ENCODE measurements at places on chromosomes 11 and 22. TPM values are rescaled to one million over a fixed set of nuclear protein-coding genes. Genes with fewer than 3 reads are reported as not detected.

- no peak for DNase-seq
Observed at GRCh38 chr11:65182258-65183170, 786 bp downstream of the CAPN1 start.

GRCh38 chr11:119936426-119936825 is 201.5 kb downstream of the TRIM29 start:
- no peak for DNase-seq

DNA sequence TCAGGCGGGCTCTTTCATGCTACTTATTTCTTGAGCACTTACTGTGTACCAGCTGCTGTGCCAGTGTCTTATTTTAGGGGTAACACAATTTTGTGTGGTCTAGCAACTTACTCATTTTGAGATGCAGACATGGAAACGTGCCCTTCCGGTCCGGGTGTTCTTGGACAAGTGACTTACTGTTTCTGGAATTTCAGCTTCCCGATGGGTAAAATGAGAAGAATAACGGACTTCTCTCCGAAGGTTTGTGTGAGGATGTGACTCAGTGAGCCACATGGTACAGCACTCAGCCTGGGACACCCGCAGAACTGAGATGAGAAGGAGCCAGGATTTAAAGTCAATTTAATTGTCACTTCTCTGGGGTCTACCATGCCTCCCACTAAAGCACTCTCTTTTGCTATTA is 114.5 kb upstream of the SYT13 start:
- DNase-seq: peak; percentile 99

GRCh38 chr11:26835611-26836010 is 113.8 kb upstream of the SLC5A12 start:
- DNase-seq: no peak

Gene PRODH
- total RNA-seq: not detected

Gene POTEH
- total RNA-seq: not detected

- no peak for DNase-seq
Observed at GRCh38 chr11:17558025-17558780, 11.1 kb downstream of the OTOG start.

Gene C11orf16
- total RNA-seq: not detected

DNA sequence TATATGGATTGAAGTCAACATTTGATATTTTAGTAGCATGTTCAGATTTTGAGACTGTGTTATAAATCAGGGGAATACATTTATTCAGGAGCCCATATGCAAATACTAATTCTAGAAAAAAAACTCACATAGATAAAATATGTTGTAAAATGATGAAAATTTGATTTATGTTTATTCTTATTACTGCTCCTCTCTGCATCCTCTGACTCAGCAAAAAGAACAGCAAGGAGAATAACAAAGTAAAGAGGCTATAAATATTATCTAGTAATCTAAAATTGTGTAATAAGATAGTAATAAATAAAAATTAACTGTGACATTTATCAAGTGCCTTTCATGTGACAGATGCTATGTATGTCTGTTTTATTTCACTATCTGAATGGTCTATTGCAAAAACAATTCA is 507.2 kb upstream of the ANO3 start:
- no peak for DNase-seq

- peak; percentile 12 for DNase-seq
Observed at GRCh38 chr11:123143476-123143875, 51.6 kb downstream of the CLMP start.

GRCh38 chr11:86869966-86870570 is 69.7 kb downstream of the PRSS23 start:
- DNase-seq: peak; percentile 75

DNA sequence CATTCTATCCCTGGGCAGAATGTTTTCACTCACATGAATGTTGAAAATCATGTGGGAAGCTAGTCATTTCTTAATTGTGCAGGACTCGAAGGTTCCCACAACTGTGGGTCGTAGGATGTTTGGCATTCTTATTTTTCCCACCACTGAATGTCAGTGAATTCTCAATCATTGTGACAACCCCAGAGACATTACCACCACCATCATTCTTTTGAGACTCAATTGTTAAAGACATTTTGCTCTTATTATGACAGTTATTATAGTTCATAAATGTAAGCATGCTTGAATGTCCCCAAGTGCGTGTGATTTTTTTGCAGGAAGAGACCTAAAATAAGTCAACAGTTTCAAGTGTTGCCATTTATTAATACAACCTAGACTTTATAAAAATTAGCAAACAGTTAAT is 19.0 kb downstream of the PACS1 start:
- DNase-seq: no peak

DNA sequence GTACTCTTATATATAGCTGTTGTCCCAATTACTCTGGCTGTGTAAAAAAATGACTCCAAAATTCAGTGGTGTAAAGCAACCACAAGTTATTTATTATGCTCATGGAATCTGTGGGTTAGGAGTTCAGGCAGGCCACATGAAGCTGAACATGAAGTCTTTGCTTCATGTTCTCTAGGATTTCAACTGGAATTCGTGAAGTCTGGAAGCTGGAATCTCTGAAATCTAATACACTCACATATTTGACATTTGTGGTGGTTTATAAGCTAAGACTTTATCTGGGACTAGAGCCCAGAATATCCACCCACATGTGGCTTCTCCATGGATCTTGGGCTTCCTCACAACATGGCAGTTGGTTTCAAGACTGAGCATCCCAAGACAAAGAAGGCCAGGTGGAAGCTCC is 430.6 kb downstream of the MIAT start:
- peak; percentile 55 for DNase-seq

DNA sequence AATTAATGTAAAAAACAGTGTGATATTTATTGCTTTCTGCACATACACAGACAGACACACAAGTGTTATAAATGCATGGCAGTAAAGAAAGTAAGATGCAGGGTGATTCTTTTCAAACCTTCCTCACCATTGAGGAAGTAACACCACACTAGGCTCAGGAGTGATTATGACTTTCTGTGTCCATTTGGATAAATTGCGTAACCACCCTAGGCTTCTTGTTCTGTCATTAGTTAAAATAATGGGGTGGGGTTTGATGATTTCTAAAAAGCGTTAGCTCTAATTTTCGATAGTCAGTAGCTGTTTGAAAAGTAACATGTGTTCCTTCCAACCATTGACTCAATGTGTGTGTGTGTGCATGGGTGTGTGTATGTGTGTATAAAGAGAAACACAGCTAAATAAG is 1080.2 kb downstream of the NTM start:
- DNase-seq: no peak

DNA sequence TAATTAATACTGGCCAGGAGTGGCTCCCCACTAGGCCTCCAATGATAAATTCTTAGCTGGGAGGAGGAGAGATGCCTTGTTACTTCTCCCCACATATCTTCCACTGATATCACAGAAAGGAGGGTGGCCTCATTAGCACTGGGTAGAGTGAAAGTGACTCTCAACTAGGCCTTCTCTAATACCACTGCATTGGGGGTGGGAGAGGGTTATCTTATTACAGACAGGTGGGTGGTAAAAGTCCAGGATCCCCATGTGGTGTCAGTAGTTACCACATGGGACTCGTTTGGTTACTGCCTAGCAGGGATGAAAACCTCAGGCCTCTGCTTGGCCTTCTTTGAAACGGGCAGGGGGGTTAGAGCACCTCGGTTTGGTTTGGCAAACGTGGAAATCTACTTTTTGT is 167.3 kb downstream of the UVRAG start:
- DNase-seq: no peak

DNA sequence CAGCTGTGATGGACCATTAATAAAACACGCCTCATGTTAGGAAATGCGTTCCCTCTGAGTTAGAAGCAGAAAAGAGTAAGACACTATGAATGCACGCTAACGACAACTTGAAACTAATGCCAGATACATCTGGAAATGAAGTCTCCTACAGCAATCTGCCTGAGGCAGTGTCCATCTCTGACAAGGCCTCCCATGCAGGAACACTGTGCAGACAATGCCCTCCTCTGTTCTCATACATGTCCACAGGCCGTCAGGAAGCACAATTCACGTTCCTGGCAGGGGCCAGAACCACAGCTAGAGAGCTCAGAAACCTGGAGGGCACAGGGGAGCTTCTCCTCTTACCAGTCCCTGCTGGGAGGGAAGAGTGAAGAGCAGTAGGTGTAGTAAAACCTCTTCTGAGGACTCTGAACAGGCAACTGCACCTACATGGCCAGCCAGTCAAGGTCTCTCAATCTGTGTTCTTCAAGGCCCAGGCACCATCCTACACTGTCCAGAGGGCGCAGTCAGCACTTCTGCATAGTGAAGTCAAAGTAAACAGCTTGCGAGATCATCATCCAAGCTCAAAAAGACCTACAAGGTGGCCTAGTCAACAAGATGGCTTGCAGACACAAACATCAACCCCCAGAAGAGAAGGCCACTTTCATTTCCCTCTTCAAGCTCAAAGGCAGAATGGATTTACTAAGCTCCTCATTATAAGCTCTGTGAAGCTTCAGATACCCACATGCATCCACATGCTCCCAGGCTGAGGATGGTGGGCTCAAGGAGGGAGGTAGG is 41.5 kb upstream of the CYP2D6 start:
- DNase-seq: no peak

- DNase-seq: no peak
Observed at GRCh38 chr11:44954051-44954906, 3.6 kb upstream of the TP53I11 start.

GRCh38 chr11:74557526-74557925 is 34.9 kb upstream of the POLD3 start:
- DNase-seq: no peak

Gene ANKK1
- not detected for total RNA-seq

Gene EFEMP2
- total RNA-seq: 217 TPM

Gene APOBEC3A
- not detected for total RNA-seq

GRCh38 chr11:36142439-36142838 is 146.8 kb downstream of the COMMD9 start:
- DNase-seq: no peak

Gene AGBL2
- total RNA-seq: 0.38 TPM

DNA sequence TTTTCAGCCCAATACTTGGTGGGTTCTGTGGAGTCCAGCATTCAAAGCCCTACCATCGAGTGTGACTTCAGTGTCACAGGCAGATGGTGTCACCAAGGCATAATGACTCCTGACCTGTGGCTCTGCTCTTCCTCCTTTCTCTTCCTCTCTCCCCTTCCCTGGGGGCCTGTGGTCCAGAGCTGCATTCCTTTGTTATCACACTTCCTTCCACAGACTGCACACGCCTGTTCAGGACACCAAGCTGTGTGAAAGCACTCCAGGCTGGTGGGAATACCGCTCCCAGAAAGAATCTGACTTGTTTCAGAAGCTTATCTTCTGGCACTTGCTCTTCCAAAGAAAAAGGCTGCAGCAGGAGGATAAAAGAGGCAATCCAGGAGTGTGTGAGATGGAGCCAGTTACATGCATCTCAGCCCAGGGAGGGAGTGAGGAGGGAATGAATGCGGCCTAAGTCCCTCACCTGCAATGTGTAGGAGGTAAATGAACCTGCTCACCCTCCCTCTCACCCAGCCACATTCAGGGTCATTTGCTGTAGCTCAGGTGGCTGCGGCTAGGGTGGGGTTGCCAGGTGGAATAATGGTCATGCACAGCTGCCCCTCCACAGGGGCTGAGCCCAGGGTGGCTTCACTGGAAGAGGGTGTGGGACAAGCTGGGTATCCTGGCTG is 79.3 kb downstream of the ADAMTS15 start:
- DNase-seq: peak; percentile 54

- peak; percentile 23 for DNase-seq
Observed at GRCh38 chr11:71153005-71153390, 99.4 kb downstream of the SHANK2 start.

DNA sequence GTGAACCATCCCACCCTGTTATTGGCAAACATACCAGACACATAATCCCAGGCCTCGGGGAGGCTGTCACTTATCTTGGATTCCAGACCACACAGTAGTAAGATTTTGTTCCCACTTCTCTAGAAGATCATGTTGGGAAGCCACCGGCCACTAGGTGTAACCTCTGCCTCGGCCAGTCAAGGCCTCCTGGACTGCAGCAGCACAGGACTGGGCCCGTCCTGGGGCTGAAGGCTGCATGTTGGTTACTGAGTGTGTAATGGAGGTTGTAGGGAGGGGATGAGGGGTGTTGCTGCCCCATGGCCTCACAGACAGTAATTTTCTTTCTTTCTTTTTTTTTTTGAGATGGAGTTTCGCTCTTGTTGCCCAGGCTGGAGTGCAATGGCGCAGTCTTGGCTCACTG is 92.4 kb upstream of the SYT13 start:
- no peak for DNase-seq

DNA sequence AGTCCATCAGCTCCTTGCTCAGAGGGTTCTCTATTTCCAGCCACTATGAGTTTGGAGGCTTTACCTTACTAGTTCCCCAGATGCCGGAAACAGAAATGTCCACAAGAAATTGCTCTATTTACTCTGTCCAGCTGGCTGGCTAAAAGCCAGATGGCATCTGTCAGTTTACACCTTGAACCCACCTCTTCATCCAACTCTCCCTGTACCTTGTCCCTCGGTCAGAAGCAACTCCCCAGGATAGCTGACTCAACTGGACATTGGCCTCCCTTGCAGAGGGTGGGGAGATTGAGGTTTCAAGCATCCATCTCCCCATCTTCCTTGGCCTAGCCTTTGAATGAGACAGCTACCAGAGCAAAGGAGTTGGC is 1.7 kb downstream of the C2CD2L start:
- no peak for DNase-seq

- DNase-seq: no peak
Observed at GRCh38 chr11:43447151-43447550, 88.4 kb downstream of the TTC17 start.

- no peak for DNase-seq
Observed at GRCh38 chr11:10373340-10373739, 68.5 kb downstream of the ADM start.

Data from LHCN-M2 (cell line).